Fibroblast of villous mesenchyme (primary cell): ENCODE measurements at places on chromosomes 5 and 9. TPM values are rescaled to one million over a fixed set of nuclear protein-coding genes. Genes with fewer than 3 reads are reported as not detected.
A peak's percentile ranks its signal among the peaks of the same experiment; 100 is the strongest.

GPX3 gene
- total RNA-seq: 3.5 and 3.9 TPM in 2 replicates

- DNase-seq: no peak
Measured at GRCh38 chr5:106730506-106730905, 940.2 kb downstream of the EFNA5 start.

LCP2 gene
- not detected in 2 replicates for total RNA-seq

DNA sequence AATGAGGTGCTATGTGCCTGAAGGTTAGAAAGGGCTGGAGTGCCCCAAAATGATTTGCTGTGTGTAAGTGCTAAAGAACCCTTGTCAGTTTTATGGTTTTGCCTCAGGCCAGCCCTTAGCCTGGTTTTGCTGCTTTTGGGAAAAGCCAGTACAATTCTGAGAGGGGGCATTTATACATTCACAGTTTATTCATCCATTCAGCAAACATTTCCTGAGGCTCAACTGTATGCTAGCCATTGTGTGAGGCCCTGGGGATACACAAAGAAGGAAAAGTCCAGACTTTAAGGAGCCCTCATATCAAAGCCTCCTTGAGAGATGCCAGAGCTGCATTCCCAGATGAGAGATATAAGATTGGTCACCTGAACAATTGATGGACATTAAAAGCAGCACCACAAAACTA lies 115.2 kb upstream of the PLCXD3 start:
- DNase-seq: no peak

INSYN2B gene
- total RNA-seq: 11.0 and 12.5 TPM in 2 replicates

DNA sequence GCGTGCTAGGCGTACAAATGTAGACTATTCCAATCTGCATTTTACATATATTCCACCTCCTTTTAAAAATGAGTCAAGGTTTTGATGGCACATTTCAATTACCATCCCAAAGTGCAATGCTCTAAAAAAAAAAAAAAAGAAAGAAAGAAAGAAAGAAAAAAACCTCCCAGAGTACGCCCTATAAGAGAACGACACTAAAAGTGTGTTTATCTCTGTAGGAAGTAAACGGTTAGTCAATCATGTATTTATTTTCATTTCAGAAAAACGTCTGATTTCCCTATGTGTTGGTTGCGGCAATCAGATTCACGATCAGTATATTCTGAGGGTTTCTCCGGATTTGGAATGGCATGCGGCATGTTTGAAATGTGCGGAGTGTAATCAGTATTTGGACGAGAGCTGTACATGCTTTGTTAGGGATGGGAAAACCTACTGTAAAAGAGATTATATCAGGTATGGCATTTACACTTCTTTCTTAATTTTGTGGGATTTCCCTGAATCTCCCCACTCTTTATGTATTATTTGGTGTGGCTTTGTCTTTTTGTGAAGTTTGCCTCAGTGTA lies 1.1 kb downstream of the ISL1 start:
- DNase-seq: no peak

DNA sequence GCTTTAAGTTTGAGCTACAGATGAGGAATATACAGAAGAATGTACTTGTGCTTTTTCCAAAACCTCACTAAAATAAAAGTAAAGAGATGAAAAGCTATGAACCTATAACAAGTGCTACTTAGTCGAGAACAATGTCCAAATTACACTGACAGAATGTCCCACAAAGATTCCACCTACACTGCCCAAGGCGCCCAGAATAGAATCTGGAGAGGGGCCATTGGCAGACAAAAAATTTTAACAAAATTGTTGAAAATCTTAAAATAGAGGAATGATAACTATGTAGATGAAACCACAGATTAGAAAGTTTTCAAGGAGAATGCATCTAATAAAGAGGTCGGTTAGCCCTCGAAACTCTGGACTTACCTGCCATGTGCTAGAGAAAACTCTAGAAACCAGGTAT lies 235.3 kb downstream of the CETN3 start:
- DNase-seq: no peak

DNA sequence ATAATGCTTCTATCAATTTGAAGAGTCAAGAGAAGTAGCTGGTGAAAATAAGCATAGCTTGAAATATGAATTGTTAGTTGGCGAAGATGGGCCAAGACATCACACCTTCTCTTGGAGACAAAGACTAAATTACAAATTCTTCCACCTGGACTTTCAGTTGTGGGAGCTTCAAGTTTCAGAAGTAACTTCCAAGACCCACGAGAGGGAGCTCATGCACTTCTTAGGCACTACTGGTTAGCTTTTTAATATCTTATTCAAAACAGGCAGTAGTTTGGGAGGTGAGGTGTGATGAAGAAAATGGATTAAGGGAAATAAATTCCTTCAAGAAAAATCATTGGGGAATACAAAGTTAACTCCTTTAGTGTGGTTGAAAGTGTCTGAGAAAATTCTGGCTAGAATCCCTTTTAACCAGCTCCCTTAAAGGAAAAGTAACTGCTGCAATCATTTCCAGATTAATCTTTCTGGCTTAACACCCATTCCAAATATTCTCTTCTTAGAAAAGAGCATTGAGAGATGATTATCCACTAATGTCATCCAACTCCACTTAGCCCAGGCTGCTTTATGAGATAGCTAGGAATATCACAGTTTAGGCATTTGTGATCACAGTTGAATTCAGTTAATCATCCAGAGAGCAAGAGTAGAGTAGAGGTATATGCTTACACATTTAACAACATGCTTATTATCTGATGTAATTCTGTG lies 139.5 kb upstream of the DMRTA1 start:
- peak; percentile 70 for DNase-seq

MACIR gene
- 12.9 and 31.5 TPM in 2 replicates for total RNA-seq

DNA sequence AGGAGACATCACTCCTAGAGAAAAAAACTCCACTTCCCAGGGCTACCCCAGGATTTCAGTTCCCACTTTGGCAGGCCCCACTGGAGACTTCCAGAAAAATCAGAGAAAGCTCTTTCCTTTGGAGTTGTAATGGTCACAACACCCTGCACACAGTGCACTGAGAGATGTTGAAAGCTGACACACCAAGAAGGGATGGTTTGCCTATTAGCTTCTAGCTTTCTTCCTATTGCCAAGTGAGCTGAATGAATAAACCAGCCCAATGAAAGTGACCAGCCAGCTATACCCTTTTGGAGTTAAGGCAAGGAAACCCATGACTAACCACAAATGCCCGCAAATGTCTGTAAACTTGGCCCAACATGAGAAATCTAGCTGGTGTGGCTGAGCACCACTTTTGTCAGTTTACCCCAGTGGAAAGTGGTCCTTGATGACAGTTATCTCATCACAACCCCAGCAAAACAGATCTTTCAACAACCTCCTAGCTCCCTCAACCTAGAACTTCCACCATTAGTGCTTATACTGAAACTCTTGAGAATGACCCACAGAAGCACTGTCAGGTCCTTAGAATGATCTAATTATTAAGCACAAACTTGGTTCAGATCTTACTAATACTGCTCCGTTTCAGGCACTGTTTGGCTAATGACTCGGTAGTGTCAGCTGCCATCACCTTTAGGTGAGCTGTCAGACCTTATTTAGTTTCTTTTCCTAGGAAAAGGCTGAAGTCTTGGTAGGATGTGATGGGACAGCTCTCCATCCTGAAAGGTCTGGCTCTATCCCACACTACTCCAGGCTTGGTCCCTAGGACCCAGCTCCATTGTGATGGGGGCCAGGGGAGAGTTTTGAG lies 11.2 kb downstream of the IRF1 start:
- DNase-seq: no peak

GRCh38 chr5:147461915-147462314 lies 48.0 kb downstream of the DPYSL3 start:
- no peak for DNase-seq

DNA sequence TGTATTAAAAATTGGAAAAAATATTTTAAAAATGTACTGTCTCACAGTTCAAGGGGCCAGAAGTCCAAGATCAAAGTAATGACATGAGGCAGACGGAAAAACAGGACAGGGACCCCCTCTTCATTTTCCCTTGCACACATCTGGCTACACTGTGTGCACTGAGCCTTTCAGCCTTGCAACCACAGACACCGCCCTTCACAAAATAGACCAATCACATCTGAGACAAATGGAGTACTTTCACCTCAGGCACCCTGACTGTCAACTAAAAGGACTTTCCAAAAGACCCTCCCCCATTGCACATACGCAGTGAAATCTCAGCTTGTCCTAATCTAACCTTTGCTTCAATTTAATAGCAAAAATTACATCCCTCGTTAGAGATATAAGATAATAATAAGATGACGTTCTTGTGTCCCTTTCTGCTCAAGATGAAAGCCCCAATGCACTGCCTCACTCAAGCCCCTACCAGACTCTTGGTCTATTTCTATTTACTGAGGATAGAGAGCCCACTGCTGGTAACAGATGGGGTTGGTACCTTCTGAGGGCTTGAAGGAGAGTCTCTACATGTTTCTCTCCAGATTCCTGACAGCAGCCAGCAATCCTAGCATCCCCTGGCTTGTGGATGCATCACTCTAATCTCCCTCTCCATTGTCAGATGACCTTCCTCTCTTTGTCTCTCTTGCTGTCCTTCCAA lies 514.8 kb upstream of the ADAMTS16 start:
- DNase-seq: no peak

DNA sequence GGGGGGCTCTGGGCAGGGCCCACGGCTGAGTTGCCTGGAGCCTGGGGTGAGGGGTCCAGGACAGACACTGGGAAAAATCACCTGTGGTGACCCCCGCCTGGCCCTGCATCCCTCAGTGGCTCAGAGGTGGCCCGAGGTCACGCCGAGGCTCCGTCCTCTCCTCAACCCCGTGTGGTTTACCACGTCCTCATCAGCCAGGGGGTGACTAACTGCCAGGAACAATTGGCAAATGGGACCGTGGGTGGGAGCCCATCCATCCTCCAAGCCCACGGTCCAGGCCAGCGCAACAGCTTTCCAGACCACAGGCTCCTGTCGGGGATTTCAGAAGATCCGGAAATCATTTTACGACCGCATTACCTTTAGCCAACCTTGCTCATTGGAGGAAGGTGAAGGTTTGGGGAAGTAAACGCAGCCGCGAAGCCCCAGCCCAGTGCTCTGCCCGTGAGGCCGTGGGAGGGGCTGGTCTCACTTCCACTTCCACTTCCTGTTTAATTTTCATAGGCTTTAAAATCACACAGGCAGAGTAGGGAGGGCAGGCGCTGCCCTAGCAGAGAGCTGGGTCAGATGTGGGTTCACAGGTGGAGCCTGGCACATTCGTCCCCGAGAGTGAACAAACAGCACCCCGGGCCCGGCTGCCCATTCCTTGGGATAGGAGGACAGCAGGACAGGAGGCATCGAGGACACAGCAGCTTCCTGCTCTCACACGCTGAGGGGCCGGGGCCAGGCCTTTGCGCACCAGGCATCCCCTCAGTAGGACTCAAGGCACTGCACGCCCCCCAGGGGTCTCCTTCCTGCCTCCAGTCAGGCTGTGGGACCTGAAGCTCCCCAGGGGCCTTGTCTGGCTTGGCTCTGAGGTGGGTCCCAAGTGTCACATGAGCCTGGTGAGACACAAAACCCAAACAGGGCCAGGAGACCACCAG lies 19.8 kb upstream of the SLC9A3 start:
- no peak for DNase-seq

NEURL1B gene
- 2.9 and 4.3 TPM in 2 replicates for total RNA-seq

GRCh38 chr9:131720330-131720729 lies 19.5 kb downstream of the RAPGEF1 start:
- no peak for DNase-seq

- peak; percentile 77 for DNase-seq
Measured at GRCh38 chr5:172187118-172188032, 649 bp downstream of the STK10 start.

DNA sequence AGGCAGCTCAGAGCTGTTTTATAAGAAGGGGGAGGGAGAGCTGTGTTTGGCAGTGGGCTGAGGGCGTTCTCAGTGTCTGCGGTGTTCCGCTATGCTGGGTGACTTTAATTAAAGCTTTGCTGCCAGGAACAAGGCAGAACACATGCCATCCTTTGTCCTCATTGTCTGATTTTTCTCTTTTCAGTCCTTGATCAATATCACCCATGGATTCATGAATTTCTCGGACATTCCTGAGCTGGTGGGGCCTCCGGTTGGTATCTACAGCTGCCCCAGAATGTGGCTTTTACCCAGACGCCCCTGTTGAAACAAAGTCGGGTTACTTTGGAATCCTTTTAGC lies 66.5 kb upstream of the TGFBR1 start:
- DNase-seq: no peak

GRCh38 chr9:83133316-83133715 lies 70.4 kb upstream of the RASEF start:
- no peak for DNase-seq

DNA sequence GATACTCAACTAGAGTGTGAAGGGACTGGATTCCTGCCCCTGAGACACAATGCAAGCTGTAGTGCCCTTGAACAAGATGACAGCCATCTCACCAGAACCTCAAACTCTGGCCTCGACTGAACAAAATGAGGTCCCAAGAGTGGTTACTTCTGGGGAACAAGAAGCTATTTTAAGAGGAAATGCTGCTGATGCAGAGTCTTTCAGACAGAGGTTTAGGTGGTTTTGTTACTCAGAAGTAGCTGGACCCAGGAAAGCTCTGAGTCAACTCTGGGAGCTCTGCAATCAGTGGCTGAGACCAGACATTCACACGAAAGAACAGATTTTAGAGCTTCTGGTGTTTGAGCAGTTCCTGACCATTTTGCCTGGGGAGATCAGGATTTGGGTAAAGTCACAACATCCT lies 2.4 kb downstream of the ZNF483 start:
- DNase-seq: no peak

- DNase-seq: peak; percentile 57
Measured at GRCh38 chr9:133362359-133363044, 6.2 kb downstream of the SURF2 start.

GRCh38 chr5:156295431-156295830 lies 31.5 kb upstream of the SGCD start:
- DNase-seq: no peak

- DNase-seq: no peak
Measured at GRCh38 chr5:163624431-163624830, 119.0 kb downstream of the MAT2B start.
